Epithelial cell of proximal tubule (primary cell): ENCODE measurements at places on chromosomes 2 and 18. TPM values are rescaled to one million over a fixed set of nuclear protein-coding genes. Genes with fewer than 3 reads are reported as not detected.

- DNase-seq: no peak
Observed at GRCh38 chr2:9773903-9774239, 69.4 kb upstream of the TAF1B start.

DNA sequence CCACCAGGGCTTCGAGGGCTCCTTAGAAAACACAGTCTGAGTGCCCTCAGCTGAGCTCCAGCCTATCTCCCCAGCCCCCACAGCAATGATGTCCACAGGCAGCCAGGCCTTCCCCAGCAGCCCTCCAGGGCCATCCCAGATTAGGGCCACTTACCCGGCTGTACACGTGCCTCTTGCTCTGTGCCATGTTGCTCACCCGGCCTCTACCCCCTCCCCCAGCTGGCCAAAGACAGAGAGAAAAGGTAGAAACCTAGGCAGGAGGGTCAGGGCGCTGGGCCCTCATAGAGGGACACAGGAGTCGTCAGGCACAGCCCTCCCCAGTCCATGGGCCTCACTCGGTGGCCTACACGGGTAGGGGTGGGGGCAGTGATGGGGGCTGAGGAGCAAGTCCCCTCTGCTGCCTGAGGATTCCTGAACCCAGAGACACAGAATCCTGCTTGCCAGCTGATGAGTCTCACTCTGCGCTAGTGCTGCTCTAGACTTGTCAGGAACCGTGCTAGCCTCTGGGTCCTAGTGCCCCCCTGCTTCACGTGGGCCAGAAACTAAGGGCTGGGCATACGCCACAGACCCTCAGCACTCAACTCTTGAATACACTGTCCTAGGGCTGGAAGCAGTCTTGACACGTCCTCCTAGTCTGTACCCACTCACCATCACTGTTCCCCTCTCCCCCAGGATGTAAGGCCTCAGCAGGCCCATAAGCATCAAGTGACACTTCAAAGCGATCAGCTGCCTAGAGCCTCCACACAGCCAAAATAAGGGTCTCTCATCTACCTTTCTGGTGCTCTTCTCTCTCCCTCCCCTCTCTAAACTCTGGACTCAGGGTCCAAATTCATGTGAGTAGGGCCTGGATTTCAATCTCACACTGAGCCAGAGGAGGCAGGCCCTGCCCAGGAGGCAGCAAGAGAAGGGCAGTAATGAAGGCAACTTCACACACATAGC lies at the start of gene DCTN1:
Gene DCTN1, minus strand, starts transcription at position 461 of the 939 bp plus-strand sequence. Its CDS starts 274 bp downstream, at position 187.
- DNase-seq: no peak

HSBP1L1 gene
- total RNA-seq: 35.5 and 44.7 TPM in 2 replicates

DNA sequence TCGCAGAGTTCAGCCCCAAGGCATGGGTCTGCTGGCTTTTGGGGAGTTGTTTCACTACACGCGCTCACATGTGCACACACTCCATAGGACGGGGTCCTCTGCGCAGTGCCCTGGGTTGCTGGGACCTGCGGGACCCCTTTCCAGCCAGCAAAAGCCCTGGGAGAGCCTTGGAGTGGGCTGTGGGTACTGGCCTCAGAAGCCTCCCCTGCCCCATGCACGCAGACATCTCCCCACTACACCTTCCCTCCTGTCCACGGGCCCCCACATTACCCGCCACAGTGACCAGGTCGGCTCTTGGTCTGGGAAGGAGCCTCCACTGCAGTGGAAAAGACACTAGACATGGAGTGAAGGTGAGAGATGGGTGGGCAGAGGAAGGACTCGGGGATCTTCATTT lies 48.5 kb downstream of the FAM168B start:
- no peak for DNase-seq

TOGARAM2 gene
- 0.07 TPM in 1 of 2 replicates, not detected in the other for total RNA-seq

STAMBP gene
- 34.9 and 37.5 TPM in 2 replicates for total RNA-seq

REG1B gene
- not detected in 2 replicates for total RNA-seq

HOXD11 gene
- total RNA-seq: 17.5 and 25.1 TPM in 2 replicates

GRCh38 chr2:42089340-42089925 lies 41.6 kb downstream of the PKDCC start:
- DNase-seq: no peak

DNA sequence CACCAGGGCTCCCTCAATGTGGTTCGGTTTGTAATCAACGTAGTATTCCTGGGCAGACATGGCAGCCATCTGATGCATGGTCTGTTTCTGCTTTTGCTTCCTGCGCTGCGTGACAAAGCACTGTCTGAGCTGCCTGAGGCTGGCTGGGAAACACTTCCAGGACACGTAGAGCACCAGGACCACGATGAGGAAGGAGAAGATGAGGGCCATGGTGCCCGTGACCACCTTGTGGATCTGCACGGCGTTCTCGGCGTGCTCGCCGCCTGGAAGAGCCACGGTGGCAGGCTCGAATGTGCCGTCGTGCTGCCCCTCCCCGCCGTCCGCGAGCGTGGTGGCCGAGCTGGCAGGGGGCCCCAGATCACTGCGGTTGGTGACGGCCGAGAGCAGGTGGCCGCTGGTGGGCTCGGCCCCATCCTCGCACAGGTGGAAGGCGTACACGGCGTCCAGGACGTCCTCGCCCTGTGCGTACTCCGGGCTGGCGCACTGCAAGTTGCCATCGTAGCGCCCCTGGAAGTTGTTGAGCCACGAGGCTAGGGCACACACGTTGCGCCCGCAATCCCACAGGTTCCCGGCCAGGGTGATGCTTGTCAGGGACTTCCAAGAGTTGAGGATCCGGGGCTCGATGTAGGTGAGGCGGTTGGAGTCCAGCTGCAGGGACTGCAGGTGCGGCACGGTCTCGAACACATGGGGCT lies 2.1 kb downstream of the LRRTM1 start:
- DNase-seq: no peak

HOXD9 gene
- 9.8 and 11.5 TPM in 2 replicates for total RNA-seq

CIAO1 gene
- 110 and 155 TPM in 2 replicates for total RNA-seq

DNA sequence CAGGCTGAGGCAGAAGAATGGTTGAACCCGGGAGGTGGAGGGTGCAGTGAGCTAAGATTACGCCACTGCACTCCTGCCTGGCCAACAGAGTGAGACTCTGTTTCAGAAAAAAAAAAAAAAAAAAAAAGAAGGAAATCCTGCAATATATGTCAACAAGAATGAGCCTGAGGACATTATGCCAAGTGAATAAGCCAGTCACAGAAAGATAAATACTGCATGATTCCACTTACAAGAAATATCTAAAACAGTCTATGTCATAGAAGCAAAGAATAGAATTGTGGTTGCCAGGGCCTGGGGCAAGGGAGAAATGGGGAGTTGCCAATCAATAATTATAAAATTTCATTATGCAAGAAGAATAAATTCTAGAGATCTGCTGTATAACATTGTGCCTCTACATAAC lies 425.8 kb downstream of the NRXN1 start:
- no peak for DNase-seq

DNA sequence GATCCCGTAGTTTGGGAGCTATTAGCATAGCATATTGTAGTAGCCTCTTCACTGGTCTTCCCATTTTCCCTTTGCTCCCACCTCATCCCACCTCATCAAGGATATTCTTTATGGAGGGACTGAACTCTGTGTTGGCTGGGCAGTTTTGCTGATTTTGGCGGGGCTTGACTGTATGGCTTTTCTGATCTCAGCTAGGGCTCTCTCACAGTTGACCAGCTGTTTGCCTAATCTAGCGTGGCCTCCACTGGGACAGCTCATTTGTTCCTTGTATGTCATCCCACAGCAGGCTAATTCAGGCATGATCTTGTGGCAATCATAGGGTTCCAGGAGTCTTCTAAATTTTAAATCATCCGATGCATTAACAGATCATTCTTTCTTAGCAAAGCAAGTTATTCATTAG lies 30.2 kb upstream of the MTX2 start:
- DNase-seq: no peak

DNA sequence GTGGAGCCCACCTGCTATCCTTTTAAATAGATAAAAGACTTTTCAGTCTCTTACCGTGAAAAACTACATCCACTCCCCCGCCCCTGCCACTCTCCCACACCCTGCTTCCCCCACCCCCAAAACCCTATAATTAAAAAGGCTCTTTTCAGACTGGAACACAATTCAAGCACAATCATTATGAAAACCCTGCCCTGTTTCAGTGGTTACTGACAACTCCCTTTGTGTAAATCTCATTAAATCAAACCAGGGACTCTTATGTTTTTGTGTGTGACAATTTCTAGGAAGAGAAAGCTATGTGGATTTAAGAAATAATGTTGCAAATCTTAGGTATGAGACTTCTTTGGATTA lies 21.0 kb upstream of the ZNF532 start:
- no peak for DNase-seq
